CD4-positive, alpha-beta T cell treated with Interleukin-4 for 1 hour (primary cell): ENCODE measurements at places on chromosomes 2 and 18.
A peak's percentile ranks its signal among the peaks of the same experiment; 100 is the strongest.

- DNase-seq = peak; percentile 59
These were observed 3.3 kb downstream of the RHBDD1 start for GRCh38 chr2:226839161-226839560.

DNA sequence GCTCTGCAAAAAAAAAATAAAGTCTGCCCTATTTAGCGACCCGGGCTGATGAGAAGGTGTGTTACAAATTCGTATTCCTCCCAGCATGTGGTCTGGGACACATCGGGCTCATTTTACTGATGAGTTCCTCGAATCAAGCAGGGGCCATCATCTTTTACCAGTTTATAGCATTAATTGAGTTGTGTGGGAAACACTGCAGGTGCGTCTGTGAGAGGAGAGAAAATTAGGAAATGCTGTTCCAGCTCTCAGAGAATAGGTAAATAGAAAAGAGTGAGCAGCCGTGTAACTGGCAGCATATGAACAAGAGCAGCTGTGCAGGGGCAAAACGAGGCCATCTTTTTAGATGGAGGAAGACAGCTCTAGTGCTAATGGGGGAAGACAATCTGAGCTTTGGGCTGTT, 216.7 kb downstream of the SETBP1 start:
- no peak for DNase-seq

DNA sequence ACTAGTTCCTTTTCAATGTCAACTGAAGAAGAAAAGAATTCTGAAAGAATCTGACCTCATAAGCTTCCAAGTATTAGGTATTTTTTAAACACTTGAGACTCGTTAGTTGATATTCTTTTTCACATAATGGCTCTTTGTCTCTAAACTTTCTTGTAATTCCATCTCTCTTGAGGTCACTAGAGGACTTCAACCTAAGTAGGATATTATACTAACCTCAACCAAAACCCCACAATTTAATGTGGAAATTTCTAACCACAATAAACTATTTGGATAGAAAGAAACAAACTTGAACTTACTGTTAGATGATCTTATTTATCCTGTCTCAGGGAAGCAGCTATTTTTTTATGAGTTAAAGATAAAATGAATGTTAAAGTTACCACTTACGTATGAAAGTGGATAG, 206.9 kb upstream of the FSIP2 start:
- DNase-seq = no peak

- DNase-seq = no peak
These were observed 63.7 kb downstream of the COL4A3 start for GRCh38 chr2:227228061-227228667.

DNA sequence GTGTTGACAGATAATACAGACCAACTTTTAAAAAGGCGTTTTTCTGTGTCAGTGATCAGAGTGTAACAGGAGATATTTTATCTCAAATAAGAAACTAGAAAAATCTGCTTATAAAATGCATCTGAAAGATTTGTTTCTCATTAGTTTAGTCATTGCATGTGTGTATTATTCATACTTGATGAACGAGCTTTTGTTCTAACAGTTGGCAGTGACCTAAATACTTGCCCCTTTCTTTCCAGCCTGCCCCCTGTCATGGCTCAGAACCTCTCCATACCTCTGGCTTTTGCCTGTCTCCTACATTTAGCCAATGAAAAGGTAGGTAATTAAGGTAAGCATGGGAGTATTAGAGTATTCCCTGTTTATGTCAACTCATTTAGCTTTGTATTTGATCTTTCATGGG, 33.6 kb downstream of the NCAPH start:
- no peak for DNase-seq

DNA sequence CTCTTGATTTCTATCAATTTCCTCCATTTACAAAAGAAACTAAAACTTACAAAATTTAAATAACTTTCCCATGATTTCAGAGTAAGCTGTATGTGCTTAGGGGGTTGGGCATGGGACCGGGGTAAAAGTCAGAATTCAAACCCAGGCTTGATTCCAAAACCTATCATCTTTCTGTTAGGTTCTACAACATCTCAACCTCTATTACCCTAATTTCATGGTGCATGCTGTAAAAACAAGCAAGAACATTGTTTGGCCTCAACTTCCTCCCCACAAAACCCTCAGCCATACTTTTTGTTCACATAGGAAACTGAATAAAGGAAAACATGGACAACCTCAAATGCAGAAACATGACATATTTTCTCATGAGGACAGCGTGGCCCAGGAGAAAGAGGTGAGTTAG, 59.3 kb downstream of the RDH14 start:
- no peak for DNase-seq

GRCh38 chr2:109439986-109440385, 173.8 kb downstream of the SEPTIN10 start:
- DNase-seq = no peak

DNA sequence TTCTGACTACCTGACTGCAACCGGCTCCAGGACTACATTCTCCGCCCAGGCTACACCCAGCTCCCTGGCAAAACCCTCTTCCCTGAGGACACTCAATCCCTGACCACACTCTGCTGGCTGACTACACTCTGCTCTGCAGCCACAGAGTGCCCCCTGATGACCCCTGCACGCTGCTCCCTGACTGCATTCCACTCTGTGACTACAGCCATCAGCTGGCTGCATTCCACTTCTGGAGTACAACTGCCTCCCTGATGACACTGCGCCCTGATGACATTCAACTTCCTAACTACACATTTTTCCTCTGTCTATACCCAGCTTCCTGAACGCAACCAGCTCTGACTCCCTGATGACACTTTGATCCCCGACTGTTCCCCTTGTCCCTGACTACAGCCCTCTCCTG, 71.3 kb upstream of the NRXN1 start:
- no peak for DNase-seq

GRCh38 chr2:74869517-74869916, 35.6 kb downstream of the HK2 start:
- no peak for DNase-seq

GRCh38 chr18:76416911-76417310, 78.1 kb downstream of the ZNF516 start:
- DNase-seq = no peak

- no peak for DNase-seq
These were observed 513.9 kb upstream of the MEX3C start for GRCh38 chr18:51711298-51711889.

- no peak for DNase-seq
These were observed 223.4 kb downstream of the MYT1L start for GRCh38 chr2:2107627-2108026.

- DNase-seq = no peak
These were observed 45.1 kb downstream of the FARSB start for GRCh38 chr2:222610746-222611145.

- no peak for DNase-seq
These were observed 404.1 kb upstream of the ST6GAL2 start for GRCh38 chr2:107290041-107290440.

DNA sequence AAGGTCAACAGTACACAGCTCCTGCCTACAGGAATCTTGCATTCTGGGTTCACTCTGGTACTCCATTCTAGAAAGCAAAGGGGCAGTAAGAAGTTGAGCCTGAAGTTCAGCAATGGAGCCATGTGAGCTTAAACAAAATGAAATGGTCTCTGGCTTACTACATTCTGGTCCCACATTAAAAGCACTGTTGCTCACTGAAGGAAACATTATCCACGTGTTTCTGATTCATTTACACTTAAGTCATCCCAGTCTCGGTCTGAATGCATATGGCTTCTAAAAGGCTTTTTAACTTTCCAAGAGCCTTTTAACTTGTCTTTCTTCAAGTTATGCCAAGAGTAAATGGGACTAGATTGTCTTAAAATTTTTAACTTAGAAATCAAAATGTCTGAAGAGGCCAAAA, 177.8 kb downstream of the LNPK start:
- DNase-seq = no peak

DNA sequence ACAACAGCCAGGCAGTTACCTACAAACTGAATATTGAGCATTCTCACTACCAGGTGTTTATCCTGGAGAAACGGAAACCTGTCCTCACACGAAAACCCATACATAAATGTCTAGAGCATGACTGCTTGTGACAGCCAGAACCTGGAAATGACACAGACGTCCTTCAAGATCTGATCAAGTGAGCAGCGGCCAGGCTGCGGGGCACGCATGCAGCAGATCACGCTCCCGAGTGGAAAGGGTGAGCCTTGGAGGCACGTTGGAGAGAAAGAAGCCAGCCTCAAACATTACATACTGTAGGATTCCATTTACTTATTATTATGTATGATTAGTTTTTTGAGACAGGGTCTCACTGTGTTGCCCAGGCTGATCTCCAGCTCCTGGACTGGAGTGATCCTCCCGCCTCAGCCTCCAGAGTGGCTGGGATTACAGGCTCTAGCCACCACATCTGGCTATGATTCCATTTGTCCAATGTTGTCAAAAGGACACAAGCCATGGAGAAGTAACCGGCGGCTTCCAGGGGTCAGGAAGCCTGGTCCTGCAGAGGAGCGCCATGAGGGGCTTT, 22.9 kb upstream of the STK25 start:
- no peak for DNase-seq

GRCh38 chr18:23198217-23198845, 63.0 kb downstream of the CABLES1 start:
- DNase-seq = no peak

DNA sequence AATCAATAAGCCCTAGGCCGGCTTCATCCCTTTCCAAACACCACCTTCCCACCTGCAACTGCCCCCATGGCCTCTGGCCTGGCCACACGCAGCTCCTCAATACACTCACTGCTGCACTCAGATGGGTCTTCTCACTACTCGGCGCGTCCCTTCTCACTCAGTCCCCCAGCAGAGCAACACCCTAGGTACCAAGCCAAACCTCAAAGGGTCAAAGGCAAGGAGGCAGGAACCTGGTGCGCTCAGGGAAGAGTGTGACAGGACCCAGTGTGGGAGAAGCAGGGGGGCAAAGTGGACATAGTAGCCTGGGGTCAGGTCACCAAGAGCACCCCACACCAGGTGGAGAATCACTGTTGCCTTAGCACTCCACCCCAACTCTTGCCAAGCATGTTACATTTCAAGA, 90.6 kb downstream of the TTC32 start:
- no peak for DNase-seq

GRCh38 chr18:25314838-25315190, 37.2 kb downstream of the ZNF521 start:
- no peak for DNase-seq

GRCh38 chr2:237473878-237474441, 13.1 kb upstream of the MLPH start:
- no peak for DNase-seq

DNA sequence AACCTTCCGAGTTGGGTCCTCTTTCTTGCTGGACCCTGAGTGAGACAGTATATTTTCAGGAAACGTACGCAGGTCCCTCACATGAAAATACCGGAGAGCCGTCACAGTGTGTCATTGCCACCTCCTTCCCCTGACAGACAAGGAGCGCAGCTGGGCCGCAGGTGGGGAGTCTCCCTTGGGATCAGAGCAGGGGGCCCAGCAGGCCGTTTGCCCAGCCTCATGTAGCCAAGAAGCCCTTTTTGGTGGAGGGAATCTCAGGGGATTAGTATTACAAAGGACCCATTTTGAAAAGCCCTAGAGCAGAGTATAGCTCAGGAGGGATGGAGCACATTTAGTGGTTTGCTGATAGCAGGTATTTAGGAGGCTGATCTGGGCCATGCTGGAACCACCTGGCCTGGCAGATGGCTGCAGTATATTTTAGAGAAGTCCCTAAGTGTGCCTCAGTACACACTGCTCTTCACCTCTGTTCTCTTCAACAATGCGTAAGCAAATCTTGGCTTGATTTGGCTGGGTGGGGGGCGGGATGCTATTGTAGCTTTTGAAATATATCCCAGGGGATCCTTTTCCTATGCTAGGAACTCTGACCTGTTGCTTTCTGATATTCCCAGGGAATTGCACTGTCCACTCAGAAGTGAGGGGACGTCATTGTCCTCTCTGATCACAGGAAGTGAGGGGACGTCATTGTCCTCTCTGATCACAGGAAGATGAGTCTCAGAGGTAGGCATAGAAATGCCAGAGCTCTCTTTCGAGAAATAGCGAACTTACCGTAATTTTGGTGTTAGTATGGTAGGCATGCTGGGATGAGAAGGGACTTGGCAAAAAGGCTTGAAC, 171.9 kb downstream of the HRH4 start:
- DNase-seq = no peak

DNA sequence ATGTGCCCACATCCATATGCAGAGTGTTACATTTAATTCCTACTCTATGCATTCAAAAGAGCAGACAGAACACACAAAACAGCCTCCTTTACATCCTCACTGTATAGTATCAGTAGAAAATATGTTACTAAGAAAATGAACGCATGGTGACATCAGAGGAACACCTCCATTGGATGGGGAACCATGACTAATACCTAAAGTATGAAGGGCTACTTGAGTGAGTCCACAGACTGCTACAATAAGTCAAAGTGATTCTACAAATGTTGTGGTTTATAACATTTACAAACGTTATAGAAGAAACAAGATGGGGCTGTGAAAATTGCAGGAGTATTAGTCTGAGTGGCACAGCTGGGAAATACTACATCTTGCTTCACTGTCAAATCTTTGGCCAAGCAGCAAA, 1830.9 kb upstream of the PIK3C3 start:
- DNase-seq = no peak

- no peak for DNase-seq
These were observed 70.8 kb upstream of the FSHR start for GRCh38 chr2:49225126-49225525.

- DNase-seq = no peak
These were observed 1.2 kb upstream of the ERFE start for GRCh38 chr2:238157506-238158017.

- DNase-seq = peak; percentile 90
These were observed 139.2 kb downstream of the LAMA3 start for GRCh38 chr18:23828426-23828825.

DNA sequence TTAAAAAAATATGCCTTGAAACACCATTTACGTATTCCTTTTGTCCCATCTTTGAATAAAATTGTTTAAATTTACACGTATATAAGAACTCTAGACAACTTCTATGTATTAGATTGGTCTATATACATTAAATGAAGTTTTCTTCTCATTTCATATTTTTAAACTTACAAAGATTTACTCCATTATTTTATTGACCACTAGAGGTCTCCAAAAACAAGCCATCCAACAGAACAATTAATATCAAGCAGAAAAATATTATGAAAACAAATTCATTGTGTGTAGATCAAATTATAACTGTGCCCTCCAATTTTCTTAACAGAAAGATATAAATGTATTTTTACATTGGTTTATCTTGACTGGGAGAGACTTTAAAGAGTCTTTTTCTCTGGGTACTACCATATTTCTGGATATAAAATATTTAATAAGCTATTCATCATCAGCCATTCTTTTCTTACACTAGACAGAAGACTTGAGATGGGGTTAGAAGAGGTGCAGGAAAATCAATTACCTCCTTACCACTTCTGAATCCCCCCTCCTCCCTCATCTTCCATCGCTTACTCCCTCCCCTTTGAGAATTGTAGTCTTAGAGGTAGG, 66.5 kb downstream of the DPP4 start:
- DNase-seq = peak; percentile 61

GRCh38 chr2:56118474-56118873, 65.3 kb upstream of the CCDC85A start:
- DNase-seq = no peak
